GM10248 (cell line): ENCODE measurements at places on chromosomes 13 and 19.

- no peak for DNase-seq
Measured at GRCh38 chr19:960020-960419, 24.1 kb upstream of the WDR18 start.

DNA sequence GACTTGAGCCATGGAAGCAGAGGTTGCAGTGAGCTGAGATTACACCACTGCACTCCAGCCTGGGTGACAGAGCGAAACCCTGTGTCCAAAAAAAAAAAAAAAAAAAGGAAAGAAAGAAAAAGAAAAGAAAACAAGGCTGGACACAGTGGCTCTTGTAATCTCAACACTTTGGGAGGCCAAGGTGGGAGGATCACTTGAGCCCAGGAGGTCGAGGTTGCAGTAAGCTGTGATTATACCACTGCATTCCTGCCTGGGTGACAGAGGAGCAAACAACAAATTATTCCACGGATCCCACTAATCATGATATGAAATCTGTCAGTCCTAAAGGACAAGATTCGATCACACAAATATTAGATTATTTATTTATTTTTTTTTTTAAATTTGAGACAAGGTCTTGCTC, 3.1 kb upstream of the MYDGF start:
- DNase-seq, result no peak

DNA sequence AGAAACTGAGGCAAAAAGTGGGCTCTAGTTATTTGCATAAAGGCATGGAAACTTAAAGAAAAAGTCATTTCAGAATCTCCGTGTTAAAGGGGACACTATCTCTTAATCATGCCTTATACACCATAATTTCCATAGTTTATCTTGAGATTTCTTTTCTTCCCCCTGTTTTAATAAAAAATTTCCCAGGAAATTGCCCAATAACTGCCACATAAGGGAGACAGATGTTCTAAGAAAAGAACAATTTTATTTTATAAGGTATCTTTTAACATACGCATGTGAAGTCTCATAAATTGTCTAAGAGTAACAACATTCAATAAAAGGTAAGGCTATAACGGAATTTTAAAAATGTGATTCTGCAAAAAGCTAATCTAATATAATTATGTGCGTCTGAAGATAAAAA, 371.3 kb downstream of the IRS2 start:
- DNase-seq, result no peak

GRCh38 chr13:36848199-36848982, 29.4 kb downstream of the RFXAP start:
- no peak for DNase-seq

- no peak for DNase-seq
Measured at GRCh38 chr19:12346896-12347295, 13.5 kb upstream of the ZNF563 start.

GRCh38 chr19:51016798-51017683, 2.5 kb downstream of the KLK10 start:
- peak; percentile 86 for DNase-seq

DNA sequence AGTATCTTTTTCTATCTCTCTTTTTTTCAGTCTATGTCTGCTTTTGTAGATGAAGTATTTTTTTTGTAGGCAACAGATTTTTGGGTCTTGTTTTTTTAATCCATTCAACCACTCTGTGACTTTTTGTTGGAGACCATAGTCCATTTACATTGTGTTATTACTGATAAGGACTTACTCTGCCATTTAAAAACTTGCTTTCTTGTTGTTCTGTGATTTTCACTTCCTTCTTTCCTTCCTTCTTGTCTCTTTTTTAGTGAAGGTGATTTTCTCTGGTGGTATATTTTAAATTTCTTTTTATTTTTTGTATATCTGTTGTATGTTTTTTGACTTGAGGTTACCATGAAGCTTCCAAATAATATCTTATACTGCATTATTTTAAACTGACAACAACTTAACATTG, 79.5 kb downstream of the COG6 start:
- no peak for DNase-seq

- no peak for DNase-seq
Measured at GRCh38 chr19:31072451-31072850, 276.8 kb downstream of the TSHZ3 start.

DNA sequence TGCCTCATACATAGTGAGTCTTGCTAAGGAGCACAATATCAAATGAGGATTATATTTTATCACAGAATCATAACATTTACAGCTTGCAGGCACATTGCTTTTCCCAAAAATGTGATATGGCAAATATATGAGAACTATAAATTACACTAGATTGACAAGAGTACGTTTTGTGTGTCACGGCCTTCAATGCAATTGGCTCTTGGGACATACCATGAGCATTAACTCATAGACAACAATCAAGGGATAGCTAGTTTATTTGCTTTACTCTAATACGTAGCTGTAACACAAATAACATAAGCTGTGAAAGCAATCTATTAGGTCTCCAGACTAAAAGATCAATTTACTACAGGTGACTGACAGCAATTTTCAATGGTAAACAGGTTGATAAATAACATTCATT, 17.8 kb downstream of the LHFPL6 start:
- no peak for DNase-seq

- no peak for DNase-seq
Measured at GRCh38 chr13:107461751-107462150, 753.6 kb downstream of the LIG4 start.

DNA sequence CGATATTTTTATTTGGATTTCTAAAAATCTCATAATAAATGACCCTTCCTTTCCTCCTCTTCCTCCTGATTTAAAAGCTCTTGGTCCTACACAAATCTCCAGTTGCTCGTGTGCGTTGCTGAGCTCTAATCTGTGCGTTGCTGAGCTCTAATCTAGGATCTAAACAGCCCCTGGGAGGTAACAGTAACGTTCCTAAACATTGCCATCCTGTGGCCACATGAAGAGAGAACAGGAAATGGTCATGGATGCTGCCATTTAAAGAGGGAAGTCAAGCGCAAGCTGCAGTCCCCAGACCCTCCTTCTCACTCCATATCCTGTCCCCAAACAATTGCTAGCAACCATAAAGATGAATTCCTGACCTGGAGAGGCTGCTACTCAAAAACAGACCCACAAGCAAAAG, 170.8 kb downstream of the NUFIP1 start:
- DNase-seq, result no peak

- DNase-seq, result no peak
Measured at GRCh38 chr19:51439021-51439465, 19.2 kb downstream of the SIGLEC8 start.

DNA sequence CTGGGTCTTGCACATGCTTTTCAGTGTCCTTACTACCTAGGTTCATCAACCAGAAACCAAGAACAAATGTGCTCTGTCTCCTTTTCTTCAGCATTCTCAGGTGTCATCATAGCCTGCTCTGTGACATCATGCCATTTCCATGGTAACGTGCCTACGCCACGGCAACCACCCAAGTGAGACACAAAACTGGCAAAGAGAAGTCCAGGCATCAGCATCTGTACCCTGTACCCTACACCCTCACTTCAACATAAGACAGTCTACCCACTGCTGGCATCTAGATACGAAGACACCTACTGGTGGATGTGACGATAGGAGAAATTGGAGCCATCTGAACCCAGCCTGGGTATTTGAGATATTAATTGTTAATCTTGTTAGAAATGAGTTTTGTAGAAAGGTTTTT, 13.3 kb downstream of the ZC3H4 start:
- no peak for DNase-seq

DNA sequence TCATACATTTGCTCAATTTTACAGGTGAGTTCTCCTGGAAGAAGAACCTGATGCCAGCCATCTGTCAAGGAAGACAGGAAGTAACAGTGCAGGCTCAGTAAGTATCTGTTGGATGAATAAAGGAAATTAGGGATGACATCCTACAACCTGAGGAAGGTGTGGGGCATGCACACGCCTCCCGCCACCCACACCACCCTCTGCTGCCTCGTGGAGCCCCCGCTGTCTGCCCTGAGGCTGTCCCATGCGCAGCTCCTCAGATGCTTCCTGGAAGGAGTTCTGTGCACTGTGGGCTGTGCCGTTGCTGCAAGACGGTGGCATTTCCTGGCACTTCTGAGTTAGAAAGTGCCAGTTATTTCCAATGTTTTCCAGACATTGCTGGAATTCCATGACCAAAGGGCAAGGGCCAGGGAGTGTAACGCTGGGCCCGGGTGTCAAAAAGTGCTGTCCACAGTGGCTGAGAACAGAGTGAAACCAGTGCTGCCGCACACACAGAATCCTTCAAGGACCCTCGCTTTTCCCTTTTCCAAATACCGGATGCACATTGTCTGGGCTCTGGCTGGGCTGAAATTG, 4.2 kb upstream of the TEX29 start:
- DNase-seq, result no peak

DNA sequence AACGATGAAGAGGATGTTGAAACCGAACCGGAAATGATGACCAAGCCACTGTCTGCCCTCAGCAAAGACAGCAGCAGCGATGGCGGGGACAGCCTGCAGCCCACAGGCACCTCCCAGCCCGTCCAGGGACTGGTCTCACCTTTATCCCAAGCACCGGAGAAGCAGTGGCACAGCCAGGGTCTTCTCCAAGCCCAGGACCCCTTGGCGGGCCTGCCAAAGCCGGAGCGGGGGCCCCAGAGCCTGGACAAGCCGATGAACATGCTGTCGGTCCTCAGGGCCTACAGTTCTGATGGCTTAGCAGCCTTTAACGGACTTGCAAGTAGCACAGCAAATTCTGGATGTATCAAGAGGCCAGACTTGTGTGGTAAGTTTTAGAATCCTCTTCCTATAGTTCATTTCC, 177.0 kb downstream of the ZNF536 start:
- DNase-seq, result no peak

GRCh38 chr19:13053238-13053637, 49.4 kb downstream of the LYL1 start:
- DNase-seq, result no peak

DNA sequence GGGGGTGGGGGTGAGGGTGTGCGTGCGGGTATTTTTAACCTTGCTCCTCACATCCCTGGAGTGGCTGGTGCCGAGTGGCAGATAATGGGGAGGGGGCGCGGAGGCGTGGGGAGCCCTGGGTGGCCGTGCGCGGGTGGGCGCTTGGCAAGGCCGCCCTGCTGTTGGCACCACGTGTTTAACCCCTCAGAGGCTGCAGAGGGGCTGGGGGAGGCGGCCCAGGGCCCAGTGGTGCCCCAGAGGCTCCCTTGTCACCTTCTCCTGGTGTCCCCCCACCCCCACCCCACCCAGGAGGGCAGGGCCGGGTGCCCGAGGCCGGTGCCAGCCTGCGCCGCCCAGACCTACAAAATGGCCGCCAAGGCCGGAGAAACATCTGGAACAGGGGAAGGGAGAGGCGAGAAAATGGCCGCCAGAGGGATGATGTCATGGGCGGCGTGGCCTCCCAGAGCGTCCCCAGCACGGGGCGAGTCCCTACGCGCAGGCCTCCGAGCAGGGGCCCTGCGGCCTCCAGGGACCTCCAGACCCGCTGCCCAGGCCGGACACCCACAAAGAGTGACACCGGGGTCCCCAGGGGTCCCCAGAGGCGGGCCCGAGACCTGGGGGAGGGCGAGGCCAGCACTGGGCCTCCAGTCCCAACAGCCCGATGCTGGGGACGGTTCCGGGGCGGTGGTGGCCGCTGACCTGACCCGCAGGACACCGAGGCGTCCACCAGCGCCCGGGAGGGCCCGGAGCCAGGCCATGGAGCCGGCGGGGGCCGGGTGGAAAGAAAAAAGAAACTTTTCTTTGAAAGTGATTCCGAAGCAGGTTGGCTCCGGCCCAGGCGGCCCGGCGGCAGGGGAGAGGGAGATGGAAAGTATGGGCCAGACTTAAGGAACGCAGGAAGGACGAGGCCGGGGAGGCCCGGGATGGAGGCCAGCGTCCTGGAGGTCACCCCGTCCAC, 38.2 kb downstream of the NFIC start:
- DNase-seq, result no peak

DNA sequence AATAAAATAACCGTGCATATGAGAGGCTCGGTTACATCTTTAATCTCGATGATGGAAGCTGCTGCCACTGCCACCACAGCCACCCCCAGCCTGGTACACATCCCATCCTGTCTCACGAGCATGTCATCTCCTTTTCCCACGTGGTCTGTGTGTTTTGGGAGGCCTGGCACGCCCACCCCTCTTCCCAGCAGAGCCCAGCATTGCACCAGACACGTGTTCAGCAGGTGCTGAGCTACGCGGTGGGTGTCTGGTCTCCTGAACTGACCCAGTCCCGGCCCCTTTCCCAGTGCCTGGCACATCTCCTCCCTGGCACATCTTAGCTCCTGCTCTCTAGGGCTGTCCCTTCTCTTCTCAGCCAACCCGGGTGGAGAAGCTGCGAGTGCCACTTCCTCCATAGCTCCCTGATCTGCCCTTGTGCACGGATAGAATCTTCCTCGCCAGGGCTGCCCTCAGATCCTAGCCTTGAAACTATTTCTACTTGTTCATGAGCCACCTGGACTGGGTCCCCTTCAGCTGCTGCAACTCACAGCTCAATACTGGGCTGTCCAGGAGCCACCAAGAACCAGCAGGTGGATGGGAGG, 36.8 kb upstream of the ZNF536 start:
- no peak for DNase-seq

- DNase-seq, result no peak
Measured at GRCh38 chr19:32519023-32519422, 62.0 kb upstream of the PDCD5 start.

DNA sequence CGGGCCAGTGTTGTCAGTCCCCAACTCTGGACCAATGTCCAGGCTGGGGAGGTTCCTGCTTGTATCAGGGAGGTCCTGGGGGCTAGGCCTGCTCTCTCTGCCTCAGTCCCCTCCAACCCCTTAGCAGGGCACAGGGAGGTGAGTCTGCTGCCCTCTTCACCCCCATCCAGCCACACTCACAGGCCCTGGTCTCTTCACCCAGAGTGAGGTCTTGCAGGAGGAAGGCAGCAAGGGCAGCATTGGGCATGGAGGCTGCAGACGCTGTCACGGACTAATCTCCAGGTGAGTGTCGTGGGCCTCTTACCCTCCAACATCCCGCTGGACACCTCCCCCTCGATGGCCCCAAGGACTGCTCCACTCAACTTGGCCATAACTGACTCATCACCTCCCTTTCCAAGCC, 11.9 kb upstream of the SIGLEC11 start:
- DNase-seq, result no peak

GRCh38 chr13:98285317-98285716, 108.2 kb upstream of the RNF113B start:
- no peak for DNase-seq

- no peak for DNase-seq
Measured at GRCh38 chr13:114146173-114146572, 13.8 kb upstream of the RASA3 start.

DNA sequence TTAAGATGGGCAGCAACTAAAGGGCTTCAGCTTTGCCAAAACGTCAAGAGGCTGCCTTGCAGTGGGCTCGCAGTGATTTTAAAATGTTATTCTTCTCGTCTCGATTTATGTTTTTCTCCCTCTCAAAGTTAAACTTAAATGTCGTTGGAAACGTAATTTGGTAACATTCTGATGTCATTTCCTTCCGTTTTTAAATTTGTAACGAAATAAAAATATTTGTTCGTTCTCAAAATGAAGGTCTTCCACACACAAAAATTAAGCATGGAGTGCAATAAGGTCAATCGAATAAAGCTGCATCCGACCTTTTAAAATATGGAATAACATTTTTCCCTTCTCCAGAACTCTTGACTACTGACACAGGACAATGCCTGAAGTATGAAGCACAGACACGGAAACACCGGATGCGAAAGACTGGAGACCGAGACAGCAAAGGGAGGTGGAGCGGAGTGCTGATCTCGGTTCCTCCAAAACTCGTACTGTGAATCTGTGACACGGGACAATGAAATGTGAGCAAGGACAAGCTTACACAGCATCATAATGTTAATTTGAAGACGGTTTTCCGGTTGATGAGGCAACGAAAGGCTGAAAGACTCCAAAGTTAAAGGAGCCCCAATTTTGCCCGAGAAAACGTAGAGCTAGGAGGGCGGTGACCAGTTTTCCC, 850 bp downstream of the MTMR6 start:
- peak; percentile 35 for DNase-seq

GRCh38 chr13:41588899-41589298, 131.5 kb downstream of the RGCC start:
- DNase-seq, result no peak
